Activated CD8-positive, alpha-beta memory T cell treated with anti-CD3 and anti-CD28 coated beads, Interleukin-2, amount 50 U/mL, for 4 hours (primary cell): ENCODE measurements at places on chromosomes 7 and 10.

GRCh38 chr10:50469288-50469687, 154.5 kb downstream of the SGMS1 start:
- no peak for DNase-seq

GRCh38 chr10:112246-112645, 23.0 kb upstream of the ZMYND11 start:
- DNase-seq, result no peak

GRCh38 chr10:75398692-75399460, 2.7 kb downstream of the ZNF503 start:
- no peak for DNase-seq

DNA sequence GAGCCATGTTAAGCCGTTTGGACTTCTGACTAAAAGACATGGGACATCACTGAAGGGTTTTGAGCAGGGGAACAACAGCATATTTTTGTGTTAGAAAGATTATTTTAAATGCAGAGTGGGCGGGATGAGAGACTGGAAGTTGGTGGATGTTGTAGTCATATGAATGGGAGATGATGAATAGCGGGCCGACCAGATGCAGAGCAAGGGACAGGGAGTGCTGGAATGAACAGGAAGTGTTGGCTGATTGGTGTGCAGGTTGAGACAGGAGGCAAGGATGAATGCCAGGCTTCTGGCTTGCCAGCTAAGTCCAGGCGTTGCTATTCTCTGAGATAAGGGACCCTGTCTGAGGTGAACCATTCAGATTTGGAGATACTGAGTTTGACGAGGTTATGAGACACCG, 38.0 kb downstream of the GAD2 start:
- no peak for DNase-seq

- DNase-seq, result no peak
Measured at GRCh38 chr10:43113201-43114087, 24.8 kb upstream of the CSGALNACT2 start.
